ENCODE measurements at places on chromosomes 2 and 18.

- DNase-seq, result no peak
Measured at GRCh38 chr2:88608184-88608583, 19.1 kb downstream of the EIF2AK3 start.

DNA sequence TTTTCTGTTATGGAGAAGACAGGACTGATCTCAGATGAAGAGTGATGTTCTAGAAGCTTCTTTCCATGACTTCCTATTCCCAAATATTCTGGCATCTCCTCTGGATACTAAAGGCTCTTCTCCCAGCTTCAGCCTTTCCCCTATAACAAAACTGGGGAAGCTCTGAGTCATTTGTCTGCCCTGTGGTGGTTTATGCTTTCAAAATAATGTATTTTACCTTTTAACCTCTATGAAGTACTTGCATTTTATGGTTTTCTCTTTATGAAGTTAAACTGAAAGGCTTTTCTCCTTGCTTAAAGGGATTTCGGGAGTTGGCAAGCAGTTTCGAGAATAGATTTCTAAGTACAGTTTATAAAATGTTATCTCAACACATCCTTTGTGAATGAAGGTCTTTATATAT lies 104.4 kb downstream of the TANC1 start:
- DNase-seq, result peak; percentile 58

GRCh38 chr2:74249406-74250122 lies 51.1 kb downstream of the MTHFD2 start:
- no peak for DNase-seq

GRCh38 chr2:119174993-119175347 lies 16.4 kb upstream of the C1QL2 start:
- no peak for DNase-seq

- DNase-seq, result no peak
Measured at GRCh38 chr2:98093611-98094010, 6.6 kb downstream of the VWA3B start.

GRCh38 chr2:212939777-212940531 lies 211.5 kb downstream of the IKZF2 start:
- no peak for DNase-seq

GRCh38 chr2:78251708-78252107 lies 729.5 kb upstream of the LRRTM4 start:
- no peak for DNase-seq

DNA sequence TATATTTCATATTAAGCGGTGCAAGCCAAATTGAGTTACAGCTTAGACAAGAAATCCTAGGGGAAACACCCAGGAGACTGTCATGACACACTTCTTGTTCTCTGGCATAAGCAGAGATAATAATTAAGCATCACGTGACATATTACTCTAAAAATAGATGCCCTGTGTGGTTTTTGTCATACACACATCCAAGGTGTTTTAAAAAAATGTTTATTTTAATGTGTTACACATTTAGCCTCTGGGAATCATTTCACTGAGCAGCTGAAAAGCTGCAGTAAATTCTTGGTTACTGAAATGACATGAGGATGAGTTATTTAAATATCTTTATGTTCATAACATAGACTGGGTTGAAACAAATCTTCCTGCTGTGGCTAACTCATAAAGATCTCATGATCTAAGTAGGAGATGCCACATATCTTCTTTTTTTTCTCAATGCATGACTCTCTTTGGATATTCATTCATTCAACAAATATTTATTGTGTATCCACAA lies 38.0 kb upstream of the ERMN start:
- DNase-seq, result no peak

DNA sequence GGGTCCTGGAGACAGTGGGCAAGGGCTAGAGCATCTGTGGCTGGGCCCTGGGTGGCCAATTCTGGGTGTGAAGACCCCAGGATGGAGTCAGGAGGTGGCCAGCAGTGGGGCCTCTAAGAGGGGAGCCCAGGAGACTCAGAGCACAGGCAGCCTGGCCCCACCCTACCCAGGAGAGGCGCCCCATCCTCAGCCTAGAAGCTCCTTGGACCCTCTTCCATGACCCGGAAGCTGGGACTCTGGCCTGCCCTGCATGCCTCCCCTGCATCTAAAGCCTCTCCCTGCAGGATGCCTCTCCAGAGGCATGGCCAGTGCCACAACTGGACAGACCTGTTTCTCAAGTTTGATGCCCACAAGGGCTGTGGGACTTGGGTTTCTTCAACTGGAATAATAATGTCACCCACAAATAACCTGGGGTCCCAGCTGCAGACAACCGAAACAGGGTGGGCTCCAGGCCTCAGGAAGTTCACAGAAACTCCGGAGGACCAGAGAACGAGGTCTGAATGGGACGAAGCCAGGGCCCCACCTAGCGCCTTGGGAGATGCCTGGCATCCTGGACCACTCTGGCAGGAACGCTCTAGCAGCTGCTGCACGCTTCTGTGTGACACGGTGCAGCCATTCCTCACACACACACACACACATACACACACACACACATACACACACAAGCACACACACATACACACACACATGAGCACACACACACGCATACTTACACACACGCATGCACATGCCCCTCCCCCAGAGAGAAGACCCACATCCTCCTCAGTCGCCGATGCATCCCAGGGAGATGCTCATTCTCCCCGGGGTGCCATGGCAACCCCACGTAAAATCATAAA lies 16.4 kb downstream of the KCNIP3 start:
- no peak for DNase-seq

- DNase-seq, result no peak
Measured at GRCh38 chr2:199197448-199197847, 260.3 kb downstream of the SATB2 start.

DNA sequence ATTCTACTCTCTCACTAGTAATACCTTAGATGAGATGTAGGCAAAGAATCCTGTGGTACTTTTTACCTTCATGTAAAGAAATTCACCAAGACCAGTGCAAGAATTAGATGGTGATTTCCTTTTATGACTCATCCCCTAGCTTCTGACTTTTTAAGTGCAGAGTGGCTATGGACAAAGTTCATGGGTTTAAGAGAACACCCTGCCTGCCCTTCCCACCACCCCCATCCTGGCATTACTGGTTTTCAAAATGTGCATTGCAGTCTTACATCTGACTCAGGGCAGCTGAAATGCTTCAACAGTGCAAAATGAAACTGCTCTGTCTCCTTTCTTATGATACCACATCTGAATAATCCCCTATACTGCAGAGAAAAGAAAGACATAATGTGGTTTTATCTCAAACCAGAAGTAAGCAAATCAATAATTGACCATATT lies 22.6 kb downstream of the MAIP1 start:
- DNase-seq, result peak; percentile 88

DNA sequence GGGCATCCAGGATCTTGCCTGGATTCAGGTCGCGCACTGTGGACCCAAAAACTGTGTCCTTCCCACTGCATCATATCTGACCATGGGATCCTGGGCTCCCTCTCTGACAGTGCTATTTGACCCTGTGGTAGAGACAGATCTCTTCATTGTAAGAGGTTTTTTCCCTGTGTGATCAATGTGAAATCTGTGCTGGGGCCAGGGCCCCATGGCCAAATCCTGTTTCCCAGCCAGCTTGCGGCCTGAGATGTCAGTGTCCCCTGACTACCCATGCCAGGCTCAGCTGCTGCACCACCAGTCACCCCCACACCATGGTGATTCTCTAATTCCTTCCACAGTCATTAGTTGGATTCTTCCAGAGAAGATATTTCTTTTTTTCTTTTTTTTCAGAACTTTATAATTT lies 3.5 kb downstream of the PRLH start:
- no peak for DNase-seq

DNA sequence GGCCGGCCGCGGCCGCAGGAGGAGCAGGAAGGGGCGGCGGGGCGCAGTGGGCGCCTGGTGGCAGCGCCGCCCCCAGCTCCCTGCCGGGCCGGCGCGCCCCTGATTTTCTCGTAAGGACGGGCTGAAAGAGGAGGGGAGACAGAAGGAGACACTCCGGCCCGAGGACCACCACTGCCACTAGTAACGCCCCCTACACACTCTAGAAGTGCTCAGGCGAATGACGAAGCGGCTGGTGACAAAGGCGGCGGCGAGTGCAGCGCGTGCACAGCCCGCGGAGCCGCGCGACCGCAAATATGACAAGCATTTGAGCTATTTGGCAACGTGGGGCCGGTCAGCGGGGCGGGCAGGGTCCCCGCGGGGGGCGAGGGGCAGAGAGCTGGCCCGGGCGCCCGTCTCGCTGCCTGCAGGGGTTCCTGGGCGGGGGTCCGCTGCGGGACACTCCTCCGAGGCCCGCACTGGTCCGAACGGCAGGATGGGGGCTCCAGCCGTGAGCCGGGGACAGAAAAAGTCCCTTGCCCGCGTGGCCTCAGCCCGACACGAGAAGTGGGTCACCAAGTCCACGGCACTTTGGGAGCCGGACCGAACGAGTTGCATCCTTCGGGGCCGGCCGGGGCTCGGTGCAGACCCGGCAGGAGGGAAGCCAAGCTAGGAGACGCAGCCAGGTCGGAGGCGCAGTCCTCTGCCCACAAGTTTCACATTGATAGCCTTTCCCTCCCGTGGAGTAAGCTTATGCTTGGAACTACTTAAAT lies 524 bp upstream of the SERTAD2 start:
- peak; percentile 55 for DNase-seq

DNA sequence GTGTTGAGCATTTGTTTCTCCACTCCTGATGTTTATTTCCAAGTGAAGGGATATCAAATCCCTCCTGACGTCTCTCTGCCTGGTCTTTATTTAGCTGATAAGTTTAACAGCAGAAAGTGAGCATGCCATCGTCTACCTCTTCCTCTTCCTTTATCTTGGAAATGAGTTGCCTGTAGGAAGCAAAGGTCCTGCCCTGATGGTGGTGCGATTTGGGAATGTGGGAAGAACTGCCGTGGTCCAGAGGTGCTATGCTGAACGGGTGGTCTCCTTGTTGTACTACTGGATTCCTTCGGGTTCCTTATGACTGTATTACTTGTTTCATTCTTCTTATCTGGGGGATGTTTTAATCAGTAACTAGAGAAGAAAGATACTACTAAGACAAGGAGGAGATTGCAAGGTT lies 217.5 kb downstream of the PMAIP1 start:
- no peak for DNase-seq

GRCh38 chr2:101124643-101125366 lies 26.4 kb downstream of the TBC1D8 start:
- peak; percentile 86 for DNase-seq

GRCh38 chr2:12797815-12798214 lies 81.1 kb downstream of the TRIB2 start:
- no peak for DNase-seq

DNA sequence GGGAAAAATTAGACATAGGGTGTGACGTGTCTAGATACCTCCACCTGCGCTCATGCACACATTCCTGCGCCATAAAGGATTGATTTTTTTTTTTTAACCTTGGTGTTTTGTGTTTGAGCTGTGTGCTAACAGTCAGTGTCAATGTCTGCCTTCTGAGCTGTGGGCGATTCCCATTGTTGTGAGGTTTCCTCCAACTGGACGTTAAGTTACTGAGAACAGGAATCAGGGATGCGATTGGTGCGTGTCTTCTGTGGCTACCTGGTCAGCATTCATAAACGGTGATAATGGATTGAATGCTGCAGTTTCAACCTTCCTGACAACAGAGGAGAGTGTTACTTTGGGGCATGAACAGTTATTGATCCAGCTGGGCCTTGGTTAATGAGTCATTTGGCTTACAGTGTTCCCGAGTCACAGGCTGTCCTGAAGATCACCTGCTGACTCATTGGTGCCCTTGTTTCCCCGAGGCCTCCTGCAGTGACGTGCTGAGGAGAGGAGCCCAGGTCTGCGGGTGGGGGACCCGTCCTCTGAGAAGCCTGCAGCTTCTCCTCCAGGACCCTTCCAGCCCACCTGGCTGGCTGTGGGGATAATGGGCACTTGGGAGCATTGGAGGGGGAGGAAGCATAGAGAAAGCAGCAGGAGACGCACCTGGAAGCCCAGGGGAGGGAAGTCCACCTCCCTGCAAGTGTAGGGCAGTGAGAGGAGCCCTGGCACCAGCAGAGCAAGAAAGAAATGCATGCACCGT lies 25.8 kb upstream of the CABYR start:
- no peak for DNase-seq

- DNase-seq, result no peak
Measured at GRCh38 chr2:37560241-37560848, 111.1 kb downstream of the CDC42EP3 start.

DNA sequence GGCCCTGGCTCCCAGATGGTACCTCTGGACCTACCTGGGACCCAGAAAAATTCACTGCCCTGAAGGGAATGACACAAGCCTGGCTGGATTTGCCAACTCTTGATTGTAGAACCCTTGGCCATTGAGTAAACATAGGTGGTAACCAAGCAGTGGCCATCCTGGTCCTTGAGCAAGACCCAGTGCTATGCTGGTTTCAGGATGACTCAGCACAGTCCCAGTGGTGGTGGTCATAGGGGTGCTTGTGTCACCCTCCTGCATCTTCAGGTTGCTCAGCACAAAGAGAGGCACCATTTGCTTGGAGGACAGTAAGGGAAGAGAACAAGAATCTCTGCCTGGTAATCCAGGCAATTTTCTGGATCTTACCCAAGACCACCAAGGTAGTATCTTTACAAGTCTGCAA lies 52.9 kb downstream of the UPP2 start:
- no peak for DNase-seq

GRCh38 chr18:67621906-67622305 lies 105.4 kb upstream of the DSEL start:
- DNase-seq, result no peak

- DNase-seq, result no peak
Measured at GRCh38 chr18:62165583-62165982, 21.3 kb downstream of the PIGN start.

Data from amniotic epithelial cell (primary cell).